ENCODE measurements at places on chromosomes 4 and X.

GRCh38 chr4:62627141-62627540 lies 1427.0 kb downstream of the ADGRL3 start:
- DNase-seq: no peak

- no peak for DNase-seq
These were observed 61.5 kb downstream of the AMOT start for GRCh38 chrX:112779139-112779538.

GRCh38 chr4:11514779-11515419 lies 86.2 kb upstream of the HS3ST1 start:
- DNase-seq: no peak

GRCh38 chrX:77446908-77447652 lies at the start of gene FGF16:
Gene FGF16, plus strand, starts transcription at chrX:77447389. Its CDS starts 286 bp downstream, at chrX:77447675.
- DNase-seq: no peak

- DNase-seq: no peak
These were observed 83.4 kb upstream of the KLHL13 start for GRCh38 chrX:118199997-118200396.

DNA sequence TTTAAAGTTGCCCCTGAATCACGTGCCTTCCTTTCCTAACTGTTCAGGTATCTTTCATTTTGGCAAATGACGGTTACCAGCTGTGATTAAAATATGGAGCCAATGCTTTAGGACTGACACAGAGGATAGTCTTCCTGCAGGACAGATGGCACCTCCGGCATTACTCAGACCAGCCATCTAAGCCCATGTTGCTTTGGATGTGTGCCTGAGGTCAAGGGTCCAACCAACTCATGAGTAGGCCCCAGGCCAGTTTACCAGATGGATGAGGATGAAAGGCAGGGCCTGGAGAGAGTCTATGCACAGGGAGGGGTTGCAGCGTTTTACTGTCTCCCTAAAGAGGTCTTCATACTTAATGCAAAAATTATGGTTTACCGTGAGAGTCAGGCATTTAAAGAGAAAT lies 174.0 kb upstream of the GATB start:
- no peak for DNase-seq

- no peak for DNase-seq
These were observed 32.2 kb downstream of the PLS3 start for GRCh38 chrX:115592997-115593734.

- DNase-seq: no peak
These were observed 61.7 kb upstream of the CAMK2D start for GRCh38 chr4:113823291-113823659.

- no peak for DNase-seq
These were observed 144.3 kb upstream of the KLF3 start for GRCh38 chr4:38519666-38520065.

DNA sequence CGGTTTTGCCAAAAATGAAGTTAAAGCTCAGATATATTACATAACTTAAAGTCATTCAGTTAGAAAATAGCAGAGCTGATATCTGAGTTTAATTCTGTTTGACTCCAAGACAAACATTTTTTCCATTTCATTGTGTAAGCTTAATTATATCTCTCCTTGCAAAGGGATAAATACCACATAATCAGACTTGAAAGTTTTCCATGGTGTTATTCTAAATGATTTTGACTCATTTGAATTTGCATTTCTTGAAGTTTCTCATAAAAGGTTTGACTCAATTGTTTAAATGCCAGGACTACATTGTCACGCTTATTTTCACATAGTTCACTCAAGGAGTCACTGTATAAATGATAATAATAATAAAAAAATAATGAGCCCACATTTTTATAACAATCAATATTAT lies 39.4 kb upstream of the DDX60 start:
- no peak for DNase-seq

DNA sequence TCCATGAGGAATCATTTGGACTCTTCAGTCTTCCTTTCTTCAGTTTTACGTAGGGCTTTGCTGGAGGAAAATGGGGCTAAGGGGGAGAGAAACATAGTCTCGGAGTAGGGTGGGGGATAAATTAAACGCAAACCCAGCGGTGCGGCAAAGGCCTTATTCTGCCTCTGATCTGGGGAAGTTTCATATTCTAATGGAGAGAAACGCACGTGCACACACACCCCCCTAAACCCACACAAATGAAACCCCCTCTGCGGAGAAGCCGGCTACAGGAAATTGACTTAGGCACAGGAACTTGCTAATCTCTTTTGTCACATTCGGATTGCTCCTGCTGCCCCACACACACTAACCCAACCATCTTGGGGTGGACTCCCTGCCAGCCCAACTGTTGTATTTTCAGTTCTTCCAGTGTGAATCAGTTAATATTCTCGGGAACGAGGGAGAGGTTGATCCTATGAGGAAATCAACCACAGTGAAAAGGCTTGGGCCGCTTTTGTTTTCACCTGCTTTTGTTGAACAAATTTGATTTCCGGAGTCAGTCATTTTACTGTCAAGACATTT lies at the start of gene RHOH:
Gene RHOH (plus strand): TSS at position 308 of the 558 bp plus-strand sequence. CDS start 46,356 bp downstream, outside the sequence.
- DNase-seq: peak; percentile 89

- DNase-seq: no peak
These were observed 15.6 kb downstream of the XAGE3 start for GRCh38 chrX:52852110-52852860.

- peak; percentile 58 for DNase-seq
These were observed 36.0 kb downstream of the P2RY8 start for GRCh38 chrX:1500701-1501624.

- no peak for DNase-seq
These were observed 71.9 kb downstream of the LIMCH1 start for GRCh38 chr4:41609851-41610250.

DNA sequence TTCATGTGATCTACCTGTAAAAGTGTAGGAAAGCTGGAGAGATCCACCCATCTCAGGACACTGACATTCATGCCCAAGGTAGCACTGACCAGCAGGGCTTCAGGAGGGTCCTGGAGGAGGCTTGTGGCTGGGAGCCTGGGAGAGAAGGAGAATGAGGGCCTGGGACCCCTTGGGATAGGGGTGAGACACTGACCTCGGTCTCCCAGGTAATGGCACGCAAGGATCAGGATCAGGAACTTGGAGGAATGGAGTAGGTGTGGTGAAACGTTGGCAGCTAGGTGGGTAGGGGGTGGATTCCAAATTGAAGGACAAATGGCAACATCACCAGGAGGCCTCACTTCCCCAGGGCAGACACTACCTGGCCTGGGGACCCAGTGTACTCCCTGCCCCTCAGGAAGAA lies 12.4 kb upstream of the RGS12 start:
- DNase-seq: no peak

- no peak for DNase-seq
These were observed 147.1 kb downstream of the NAA11 start for GRCh38 chr4:79178760-79179159.

DNA sequence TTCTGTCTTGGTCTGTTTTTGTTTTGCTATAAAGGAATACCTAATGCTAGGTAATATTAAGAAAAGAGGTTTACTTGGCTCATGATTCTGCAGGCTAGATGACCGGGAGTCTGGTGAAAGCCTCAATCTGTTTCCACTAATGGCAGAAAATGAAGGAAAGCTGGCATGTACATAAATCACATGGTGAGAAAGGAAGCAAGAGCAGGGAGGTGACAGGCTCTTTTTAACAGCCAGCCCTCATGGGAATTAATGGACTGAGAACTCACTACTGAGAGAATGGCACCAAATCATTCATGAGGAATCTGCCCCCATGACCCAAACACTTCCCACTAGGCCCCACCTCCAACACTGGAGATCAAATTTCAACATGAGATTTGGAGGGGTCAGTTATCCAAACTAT lies 27.6 kb downstream of the SATL1 start:
- no peak for DNase-seq

GRCh38 chrX:29531336-29531735 lies 684.0 kb upstream of the MAGEB2 start:
- no peak for DNase-seq

DNA sequence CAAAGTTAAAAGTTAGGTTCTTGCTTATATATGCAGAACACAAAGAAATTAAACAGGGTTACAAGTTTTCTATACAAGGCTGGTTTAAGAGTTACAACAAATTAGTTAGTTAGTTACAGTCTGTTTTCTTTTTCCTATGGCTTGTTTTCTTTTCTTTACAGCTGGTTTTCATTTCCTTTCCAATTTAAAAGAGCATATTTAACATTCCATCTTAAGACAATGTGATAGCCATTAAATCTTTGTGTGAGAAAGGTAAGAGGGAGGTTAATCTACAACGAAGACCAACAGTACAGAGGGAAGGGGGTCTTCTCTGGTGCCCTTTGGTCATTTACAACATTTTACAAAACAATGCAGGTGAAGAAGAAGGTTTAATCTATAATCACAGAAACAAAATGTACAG lies 290.6 kb downstream of the ZNF674 start:
- DNase-seq: no peak

GRCh38 chr4:138961129-138961528 lies 54.5 kb upstream of the NOCT start:
- no peak for DNase-seq

DNA sequence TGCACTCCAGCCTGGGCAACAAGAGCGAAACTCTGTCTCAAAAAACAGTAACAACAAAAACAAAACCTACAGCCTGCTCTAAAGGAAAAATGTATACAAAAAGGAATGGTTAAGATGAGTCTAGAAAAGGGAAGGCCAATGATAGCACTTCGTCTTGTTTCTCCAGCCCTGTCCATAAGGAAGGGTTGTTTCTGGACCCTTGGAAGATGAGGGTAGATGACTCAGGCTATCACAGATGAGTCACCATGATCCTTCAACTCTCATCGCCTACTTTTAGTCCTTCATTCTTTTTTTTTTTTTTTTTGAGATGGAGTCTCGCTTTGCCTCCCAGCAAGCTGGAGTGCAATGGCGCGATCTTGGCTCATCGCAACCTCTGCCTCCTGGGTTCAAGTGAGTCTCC lies 8.8 kb downstream of the PLA2G12A start:
- DNase-seq: no peak

DNA sequence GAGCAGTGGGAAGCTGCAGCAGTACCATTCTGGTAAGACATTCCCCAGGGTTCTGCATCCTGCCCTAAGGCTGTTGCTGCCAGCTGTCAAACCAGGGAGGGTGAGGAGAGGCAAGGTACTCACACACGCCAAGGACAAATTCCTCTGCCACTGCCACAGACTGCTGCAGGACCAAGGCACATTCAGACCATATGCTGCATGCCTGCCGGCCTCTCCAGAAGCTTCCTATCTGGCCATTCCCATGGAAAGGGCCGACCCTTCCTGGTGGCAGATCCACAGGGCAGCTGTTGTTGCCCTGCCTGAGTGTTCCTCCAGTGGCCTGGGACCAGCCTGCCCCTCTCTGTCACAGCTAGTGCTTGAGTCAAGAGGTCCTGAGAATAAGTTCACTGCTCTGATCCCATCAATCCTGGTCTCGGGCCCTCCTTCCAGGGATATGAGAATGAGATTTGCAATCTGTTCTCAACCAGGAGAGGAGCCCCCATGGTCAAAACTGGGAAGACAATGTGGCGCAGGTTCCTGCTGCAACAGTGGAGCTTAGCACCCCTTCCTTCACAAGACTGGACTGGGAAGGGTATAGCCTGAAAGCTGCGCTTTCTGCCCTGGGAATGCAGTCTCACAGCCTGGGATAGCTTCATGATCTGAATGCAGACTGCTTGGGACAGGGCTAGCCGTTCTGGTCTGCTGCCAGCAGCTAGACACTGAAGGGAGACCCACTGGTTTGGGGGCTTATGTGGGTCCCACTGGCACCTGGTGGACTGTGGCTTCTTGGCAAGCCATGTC lies 342.5 kb upstream of the NDST3 start:
- no peak for DNase-seq

DNA sequence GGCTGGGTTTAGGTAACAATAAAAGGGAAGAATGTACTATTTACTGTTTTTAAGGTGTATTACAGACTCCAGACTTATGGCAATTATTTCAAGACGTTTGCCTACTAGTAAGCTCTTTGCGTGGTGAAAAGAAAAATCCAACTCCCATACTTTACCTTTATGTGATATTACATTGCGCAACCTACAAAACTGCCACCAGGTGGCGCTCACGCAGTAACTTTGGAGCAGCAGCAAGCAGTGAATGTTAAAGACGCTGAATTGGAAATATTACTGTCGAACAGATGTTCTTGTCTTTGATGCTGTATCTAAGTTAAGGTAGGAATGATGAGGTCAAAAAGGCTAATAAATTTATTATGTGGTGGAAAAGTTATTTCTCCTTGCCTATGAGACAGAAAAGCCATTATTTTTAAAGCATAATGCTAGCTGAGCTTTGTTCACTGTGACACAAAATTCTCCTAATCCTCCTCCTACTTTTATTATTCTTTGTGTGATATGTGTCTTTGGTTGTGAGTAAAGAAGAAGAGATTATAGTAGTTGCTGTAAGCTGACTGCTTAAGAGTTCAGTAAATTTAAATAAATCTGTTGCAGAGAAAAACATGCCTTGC lies 1099.8 kb upstream of the TENM3 start:
- DNase-seq: peak; percentile 61

- peak; percentile 39 for DNase-seq
These were observed 109.1 kb downstream of the PTTG2 start for GRCh38 chr4:38069271-38069760.

GRCh38 chr4:147044241-147044640 lies 98.6 kb upstream of the TTC29 start:
- DNase-seq: no peak

- DNase-seq: no peak
These were observed 1008.5 kb upstream of the LCORL start for GRCh38 chr4:19030048-19030447.

DNA sequence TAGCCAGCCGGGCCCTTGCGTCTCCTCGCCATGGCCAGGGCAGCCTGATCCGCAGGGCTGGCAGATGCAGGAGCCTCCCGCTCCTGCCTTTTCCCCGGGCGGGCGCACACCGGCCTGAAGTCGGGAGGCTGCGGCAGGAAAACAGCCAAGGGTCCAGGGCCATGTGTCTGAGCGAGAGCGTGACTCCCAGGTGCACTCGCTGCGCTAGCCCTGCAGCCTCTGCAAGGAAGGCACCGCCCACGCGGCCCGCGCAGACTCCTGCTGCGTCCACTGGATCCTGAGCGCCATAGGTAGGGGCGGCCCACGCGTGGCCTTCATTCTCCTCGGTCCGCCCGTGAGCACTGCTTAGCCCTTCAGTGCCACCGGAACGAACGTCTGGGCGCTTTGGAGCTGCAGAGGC lies 379.9 kb downstream of the TRAM1L1 start:
- no peak for DNase-seq

DNA sequence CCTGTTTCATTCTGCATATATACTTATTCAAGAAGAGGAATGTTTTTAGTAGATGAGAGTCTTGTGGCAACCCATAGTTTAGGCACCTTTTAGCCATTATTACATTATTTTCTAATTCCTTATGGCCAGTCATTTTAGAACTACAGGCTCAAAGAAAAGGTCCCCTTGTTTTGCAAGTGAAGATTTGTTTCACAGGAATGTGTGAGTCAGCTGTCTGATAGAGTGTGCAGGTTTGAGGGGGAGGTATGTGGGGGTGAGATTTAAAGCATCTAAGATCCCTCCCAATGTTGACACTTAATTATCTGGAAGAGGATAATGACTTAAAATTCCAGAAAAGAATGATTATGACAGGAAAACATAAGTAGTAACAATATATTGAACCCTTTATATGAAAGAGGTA lies 495.6 kb downstream of the KCNIP4 start:
- DNase-seq: no peak
